ENCODE measurements at places on chromosomes 12 and 14.

DNA sequence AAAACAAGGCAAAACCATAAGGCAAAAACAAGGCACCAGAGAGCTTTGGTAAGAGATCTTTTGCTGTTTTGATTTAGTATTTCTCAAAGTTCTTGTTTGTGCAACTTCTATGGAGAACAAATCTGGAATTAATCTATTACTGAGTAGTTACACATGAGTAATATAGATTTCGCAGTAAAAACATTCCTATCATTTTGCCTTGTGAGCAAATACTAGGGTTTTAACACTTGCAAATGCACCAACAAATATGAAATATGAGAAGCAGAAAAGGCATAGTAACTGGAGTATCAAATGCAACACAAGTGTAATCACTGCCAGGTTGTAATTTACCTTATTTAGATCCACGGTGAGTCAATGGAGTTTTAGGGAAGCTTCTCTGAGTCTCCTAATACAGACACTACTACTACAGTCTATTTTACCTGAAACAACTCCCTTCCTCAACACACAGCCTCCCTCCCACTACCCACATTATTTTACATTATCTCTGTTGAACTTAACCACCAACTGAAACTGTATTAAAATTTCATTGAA is 324.1 kb downstream of the FLRT2 start:
- DNase-seq, result no peak

GRCh38 chr12:68306564-68306963 is 25.6 kb downstream of the MDM1 start:
- no peak for DNase-seq

GRCh38 chr12:102811110-102811737 is 105.8 kb downstream of the PAH start:
- no peak for DNase-seq

DNA sequence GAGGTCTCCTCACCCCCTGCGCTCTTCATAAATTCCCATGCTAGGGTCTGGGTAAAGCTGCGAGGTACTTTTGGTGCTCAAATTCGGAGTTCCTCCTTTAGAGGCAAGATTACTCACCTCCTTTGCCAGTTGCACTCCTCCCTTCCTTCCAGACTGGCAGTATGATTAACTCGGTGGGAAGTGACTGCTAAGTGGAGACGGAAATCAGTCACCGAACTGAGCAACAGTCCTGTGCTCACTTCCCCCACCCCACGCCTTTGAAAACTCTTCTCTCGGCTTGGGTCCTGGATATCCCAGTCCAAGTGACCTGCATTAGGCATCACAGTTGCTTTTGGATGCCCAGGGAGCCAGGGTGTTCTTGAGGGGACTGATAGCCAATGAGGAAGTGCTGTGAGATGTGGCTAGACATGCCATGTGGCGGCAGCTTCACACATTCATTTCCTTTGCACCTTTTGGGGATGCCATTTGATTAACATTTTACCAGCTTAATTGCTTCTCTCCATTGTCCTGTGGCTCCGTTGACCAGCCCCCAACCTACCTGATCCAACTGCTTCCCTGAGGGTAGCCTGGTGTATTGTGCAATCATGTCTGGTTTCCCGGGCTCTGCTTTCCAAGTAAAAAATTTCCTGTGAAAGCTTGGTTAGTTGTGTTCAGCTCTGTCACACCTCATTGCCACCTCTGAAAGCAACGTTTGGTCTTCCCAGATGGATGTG is 840 bp downstream of the PNP start:
- DNase-seq, result peak; percentile 49

DNA sequence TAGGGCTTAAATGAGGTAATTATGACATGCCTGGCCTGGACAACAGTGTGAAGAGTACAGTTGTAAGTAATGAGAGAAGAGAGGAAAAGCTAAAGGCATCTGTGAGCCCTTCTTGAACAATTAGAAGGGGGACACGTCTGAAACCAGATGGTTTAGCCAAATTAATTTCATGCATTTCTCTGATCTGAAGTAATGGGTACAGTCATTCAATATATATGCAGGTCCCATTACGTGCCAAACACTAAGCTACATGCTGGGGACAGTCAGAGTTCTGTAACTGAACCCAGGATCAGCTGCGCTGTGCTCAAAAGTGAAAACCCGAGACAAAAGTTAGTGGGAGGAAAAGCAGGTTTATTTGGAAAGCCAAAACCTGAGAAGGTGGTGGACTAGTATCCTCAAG is 207.2 kb upstream of the TMTC1 start:
- no peak for DNase-seq

DNA sequence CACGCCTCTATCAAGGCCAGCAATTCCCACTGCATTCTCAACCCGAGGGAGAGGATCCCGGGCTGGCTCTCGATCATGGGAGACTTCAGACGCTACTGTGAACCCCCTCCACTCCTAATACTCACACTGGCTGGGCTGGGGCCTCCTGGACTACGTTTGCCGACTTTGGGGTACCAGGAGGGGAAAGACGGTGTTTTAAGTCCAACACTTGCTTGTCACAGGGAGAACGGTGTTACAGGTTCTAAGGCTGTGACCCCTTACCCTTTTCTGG is 463 bp downstream of the NACA start:
- no peak for DNase-seq

DNA sequence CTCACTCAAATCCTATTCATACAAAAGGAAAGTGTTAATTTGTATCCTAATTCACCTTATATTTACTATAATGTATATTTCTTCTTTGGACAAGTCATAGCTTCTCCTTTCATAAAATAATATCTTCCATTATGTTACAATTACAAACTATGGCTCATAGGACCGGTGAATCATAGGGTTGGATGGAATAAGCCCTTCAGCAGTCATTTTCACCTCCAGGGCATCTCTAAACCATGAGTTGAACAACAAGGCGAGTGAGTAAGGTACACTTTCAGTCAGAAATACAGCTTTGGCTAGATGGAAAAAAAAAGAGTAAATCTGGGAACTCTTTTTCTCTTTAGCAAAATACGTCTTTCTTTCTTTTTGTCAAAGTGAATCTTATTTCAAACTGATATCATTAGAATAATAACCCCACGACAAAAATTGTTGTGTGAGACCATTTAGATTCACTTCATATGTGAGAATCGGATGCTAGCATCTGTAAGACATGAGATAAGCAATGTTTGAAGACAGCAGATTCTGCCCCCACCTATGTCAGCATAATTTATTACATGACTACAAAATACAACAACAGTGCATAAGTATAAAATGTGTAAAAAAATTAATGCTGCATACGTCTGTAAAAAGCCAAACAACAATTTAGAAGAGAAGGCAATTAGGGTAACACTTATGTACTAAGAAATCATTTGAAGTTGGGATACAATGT is 184.4 kb upstream of the SLC38A2 start:
- DNase-seq, result no peak

DNA sequence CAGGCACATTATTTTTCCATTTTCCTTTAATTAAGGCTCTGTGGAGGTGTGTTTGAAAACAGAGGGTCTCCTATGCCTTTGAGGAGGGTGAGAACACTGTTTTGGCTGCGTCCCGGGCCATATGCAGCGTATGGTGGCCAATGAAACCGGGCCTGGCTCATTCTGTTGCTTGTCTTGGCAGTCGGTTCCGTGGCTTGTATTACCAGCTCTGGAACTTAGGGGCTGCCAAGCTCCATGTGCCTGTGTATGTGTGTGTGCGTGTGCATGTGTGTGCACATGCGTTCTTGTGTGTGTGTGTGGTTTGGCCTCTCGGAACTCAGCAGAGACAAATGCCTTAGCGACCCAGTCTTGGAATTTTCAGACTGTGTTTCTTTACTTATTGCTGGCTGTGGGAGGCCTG is 2.7 kb downstream of the JDP2 start:
- no peak for DNase-seq

DNA sequence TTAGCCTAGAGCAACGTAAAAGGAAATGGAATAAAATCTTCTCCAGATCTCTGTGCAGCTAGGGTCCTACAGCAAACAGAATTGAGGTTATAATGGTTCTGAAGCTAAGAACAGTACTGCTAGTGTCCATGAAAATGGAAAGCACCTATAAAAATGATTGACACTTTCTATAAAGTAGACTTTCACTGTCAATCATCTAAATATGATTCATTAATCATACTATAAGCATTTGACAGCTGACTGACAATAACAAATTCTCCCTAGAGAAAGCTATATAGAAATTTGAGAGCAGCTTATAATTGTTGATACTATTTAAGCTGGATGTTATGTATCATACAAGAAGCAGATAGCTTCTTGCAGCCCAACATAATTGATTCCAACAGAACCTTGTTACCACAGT is 80.9 kb downstream of the PDZRN4 start:
- no peak for DNase-seq

Data from activated CD4-positive, CD25-positive, alpha-beta regulatory T cell treated with anti-CD3 and anti-CD28 coated beads, Interleukin-2, amount 50 U/mL, for 72 hours (primary cell).